ENCODE measurements at places on chromosomes 13 and 19.

DNA sequence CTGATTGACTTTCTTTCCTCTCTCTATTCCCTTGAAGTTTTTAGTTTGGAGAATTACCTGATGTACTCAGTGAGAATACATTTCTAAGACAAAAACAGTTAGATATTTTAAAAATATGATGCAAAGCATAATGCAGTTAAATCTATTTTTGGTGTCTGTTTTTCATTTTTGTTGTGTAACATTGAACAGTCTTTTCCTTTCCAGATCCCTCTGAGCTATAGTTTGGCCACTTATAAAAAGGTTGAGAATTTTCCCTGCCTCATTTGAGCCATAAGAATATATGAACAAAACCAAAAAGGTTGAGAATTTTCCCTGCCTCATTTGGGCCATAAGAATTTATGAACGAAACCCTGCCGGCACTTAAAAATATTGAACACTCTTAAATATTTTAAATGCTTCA lies 57.0 kb upstream of the IPO5 start:
- DNase-seq, result no peak

DNA sequence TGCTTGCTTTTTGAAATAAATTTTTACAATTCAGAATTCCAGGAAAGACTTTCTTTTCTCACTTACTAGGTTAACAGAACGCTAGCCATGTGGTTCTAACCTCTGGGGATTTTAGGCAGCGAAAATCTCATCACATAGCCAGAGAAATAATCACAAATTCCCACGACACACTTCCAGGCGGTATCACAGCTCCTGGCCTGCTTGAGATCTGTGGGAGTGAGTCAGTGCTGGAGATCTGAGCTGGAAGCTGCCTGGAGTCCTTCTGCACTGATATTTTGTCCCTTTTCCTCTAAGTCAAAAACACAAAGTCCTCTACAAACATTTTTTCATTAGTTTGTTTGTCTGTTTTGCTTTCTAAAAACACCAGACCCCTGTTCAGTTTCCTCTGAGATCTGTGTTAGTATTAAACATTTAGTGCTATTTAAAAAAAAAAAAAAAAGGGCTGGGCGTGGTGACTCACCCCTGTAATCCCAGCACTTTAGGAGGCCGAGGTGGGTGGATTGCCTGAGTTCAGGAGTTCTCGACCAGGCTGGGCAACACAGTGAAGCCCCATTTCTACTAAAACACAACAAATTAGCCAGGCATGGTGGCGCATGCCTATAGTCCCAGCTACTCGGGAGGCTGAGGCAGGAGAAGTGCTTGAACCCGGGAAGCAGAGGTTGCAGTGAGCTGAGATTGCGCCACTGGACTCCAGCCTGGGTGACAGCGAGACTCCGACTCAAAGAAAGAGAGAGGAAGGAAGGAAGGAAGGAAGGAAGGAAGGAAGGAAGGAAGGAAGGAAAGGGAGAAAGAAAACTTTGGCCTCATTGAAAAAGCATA lies 12.2 kb upstream of the UBE2L5 start:
- DNase-seq, result no peak

- DNase-seq, result no peak
Measured at GRCh38 chr13:32414580-32414979, 13.3 kb downstream of the N4BP2L1 start.

DNA sequence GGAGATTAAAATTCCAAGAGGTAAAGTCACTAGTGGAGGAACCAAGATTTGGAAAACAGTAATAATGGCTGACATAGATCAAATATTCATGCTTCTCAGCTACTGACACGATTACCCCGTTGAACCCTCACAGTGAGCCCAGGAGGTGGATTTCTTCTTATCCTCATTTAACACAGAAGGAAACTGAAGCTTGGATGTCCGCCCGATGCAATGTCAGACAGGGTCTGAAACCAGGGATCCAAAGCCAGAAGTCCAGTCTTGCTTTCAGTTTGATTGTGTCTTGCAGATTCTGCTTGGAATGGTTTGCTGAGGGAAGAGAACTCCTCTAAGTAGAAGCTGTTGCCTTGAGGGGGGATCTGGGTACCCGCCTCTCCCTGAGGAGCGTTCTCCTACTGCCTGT lies 404.7 kb downstream of the KCNRG start:
- no peak for DNase-seq

- no peak for DNase-seq
Measured at GRCh38 chr19:10920288-10920655, 8.2 kb downstream of the YIPF2 start.

DNA sequence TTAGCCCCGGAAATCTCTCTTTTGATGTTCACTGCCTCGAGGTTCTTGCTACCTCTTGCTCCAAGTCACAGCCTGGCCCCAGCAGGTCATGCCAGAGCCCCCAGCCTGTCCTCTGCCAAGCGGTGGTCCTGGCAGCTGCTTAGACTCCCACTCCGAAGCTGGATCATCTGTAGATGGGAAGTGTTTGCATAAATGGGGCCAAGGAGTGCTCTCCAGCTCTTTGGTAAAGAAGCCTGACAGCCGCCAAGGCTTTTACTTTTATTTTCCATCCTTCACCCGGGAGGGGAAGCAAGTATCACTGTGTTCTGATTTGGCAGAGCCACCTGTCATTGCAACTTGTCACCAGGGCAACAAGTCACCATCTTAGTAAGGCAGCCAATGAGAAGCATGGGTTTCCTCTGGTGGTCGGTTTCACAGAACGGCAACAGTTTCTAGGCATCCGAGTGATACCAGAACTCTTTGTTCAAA lies 10.6 kb upstream of the RETN start:
- DNase-seq, result no peak

- DNase-seq, result no peak
Measured at GRCh38 chr13:22082030-22082429, 411.2 kb downstream of the FGF9 start.

GRCh38 chr19:7970716-7971448 lies 27.4 kb upstream of the TIMM44 start:
- peak; percentile 39 for DNase-seq

DNA sequence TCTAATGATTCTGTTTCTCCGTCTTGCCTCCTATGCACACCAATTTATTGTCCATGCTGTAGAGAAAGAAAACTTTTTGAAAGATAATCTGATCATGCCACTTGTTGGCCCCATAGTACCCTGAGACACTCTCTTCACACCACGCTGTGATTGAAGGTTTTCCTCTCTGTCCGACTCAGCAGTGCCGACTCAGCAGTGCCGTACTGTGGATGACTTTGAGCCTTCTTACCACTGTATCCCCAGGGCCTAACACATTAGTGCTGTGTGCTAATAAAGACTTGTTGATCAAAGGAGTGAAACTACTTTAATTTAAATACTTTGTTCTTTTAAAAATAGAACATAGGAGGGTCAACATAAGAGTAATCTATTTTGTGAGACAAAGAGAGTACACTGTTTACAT lies 429.6 kb downstream of the KLF12 start:
- no peak for DNase-seq

GRCh38 chr13:30466841-30467252 lies 1.1 kb upstream of the HMGB1 start:
- no peak for DNase-seq

GRCh38 chr13:68616600-68617222 lies 1386.6 kb upstream of the PCDH9 start:
- DNase-seq, result no peak

- DNase-seq, result no peak
Measured at GRCh38 chr13:79988573-79988972, 352.4 kb downstream of the SPRY2 start.

GRCh38 chr19:8392017-8392591 lies 1.9 kb downstream of the RAB11B start:
- DNase-seq, result no peak

Measured in HL-60 (cell line).